ENCODE measurements at places on chromosomes 2 and 18.

DNA sequence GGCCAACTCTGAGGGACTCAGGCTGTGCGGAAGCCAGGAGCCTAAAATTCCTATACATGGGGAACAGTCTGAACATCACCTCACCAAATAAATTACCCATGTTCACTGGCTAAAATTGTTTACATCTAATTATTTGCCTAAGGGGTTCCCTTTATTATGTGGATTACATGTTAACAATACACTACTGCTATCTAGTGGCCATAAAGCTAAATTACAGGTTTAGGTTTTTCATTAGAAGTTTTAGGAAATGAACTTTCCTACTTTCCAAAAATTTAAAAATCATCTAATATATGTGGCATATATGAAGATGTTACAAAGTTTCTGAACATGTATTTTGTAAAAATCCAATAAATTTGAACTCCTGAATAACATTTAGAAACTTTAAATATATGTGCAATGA, 40.3 kb downstream of the PLA2R1 start:
- DNase-seq: no peak

- no peak for DNase-seq
Measured at GRCh38 chr2:96245609-96246390, 20.0 kb downstream of the TMEM127 start.

GRCh38 chr2:219178377-219179175, 501 bp downstream of the RETREG2 start:
- DNase-seq: no peak

- DNase-seq: no peak
Measured at GRCh38 chr2:99977966-99978365, 164.4 kb downstream of the AFF3 start.

DNA sequence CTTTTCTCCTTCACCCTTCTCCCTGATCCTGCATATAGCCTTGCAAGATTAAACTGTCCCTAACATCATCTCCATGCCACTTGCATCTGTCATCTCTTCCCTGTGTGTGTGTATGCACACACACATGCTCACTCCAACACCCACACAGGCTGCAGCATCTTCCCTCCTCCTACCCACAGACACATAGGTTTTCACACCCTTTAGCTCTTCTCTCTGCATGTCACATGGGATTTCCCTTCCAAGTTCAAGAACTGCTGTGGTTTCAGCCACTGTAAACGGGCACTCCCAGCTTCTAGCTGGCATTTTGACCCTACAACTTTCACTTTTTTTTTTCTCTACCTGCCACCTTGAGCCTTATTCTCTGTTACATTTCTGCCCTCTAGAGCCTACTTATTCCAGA, 6.4 kb downstream of the CELF4 start:
- DNase-seq: no peak

DNA sequence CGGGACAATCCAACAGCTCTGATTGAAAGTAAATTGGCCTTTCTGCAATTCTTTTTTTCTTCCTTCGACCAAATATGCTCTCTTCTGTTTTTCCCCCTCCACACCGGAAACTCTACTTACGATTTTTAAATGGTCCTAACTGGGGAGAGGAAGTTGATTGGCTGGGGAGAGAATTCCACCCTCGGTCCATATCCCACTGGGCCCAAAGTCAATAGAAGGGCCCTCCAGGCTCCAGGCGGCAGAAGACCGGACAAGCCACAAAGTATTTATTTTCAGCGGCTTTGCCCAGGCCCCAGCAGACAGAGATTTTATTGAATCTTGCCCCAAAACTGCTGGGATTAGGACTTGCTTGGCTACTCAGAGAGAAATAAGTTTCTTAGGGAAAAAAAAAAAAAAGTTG, 37.1 kb upstream of the SMAD7 start:
- no peak for DNase-seq

GRCh38 chr2:183207110-183207509, 82.9 kb downstream of the NUP35 start:
- no peak for DNase-seq

DNA sequence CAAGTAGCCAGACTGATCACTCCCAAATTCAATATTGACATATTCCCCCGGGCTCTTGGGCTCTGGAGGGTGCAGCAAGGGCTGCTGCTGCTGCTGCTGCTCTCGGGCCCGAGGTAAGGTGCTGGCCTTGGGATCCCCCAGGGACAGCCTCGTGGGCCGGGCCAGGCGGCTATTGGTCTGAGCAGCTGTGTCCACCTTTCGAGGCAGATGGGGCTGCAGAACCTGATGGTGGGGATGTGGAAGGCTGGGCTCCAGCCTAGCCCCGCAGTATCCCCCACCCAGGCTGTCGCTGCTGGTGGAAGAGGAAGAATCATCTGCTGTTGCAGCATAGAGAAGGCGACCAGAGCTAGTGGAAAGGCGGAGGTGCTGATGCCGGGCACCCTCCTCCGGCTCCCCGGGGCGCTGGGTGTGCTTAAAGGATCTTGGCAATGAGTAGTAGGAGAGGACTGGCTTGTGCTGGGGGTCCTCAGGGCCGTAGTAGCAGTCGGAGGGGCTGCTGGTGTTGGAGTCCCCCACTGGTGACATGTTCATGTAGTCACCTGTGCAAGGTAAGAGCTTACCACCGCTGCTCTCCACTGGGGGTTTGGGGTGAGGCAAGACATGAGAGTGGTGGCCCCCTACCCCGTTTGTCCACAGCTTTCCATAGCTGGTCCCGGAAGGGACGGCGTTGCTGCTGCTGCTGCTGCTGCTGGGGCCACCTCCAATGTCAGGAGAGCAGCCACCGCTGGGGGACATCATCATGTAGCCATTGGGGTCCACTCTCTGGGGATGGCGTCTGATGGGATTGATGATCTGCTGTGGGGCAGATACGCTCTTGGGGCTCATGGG, 3.4 kb downstream of the IRS1 start:
- DNase-seq: no peak

DNA sequence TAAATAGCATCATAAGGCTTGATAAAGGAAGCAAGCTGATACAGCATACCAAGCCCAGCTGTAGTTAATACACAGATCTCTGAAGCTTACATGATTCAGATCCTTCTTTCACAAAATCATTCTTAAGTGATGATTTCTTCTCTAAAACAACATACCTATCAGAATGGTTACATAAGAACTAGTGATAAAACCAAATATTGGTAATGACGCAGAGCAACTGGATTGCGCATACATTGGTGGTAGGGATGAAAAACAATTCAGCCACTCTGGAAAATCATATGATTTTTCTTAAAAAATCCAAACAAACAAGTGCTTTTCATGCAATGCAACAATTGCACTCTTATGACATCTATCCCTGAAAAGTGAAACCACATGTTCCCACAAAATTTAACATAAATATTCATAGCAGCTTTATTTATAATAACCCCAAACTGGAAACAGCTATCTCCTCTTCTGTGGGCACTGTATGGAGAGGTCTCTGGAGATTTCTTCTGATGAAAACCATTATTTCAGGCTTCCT, 153.6 kb upstream of the DSEL start:
- DNase-seq: no peak

- no peak for DNase-seq
Measured at GRCh38 chr18:70363861-70364260, 75.0 kb downstream of the SOCS6 start.

Data from NCI-H2171 (cell line).